CD4-positive, alpha-beta T cell treated with Interleukin-2 at 100 ng/mL for 4 hours (primary cell): ENCODE measurements at places on chromosomes 6 and 20.

- DNase-seq, result peak; percentile 76
These were observed 105.4 kb downstream of the PERP start for GRCh38 chr6:138001750-138002349.

DNA sequence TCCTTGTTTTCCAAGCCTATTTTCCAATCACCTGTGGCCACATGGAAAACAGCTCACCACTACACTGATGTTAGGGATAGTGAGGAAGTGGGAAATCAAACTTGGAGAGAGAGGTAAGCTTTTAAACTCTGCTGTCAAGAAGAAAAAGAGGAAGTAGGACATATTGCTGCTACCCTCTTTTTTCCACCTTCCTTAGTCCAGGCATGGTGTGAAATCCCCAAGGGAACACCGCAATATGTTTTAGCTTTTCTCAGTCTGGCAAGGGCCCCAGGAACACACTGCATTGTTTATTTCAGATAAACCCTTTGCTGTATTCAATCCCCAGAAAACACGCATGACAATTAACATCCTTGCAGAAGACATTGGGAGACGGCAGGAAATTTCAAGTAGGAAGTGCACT, 61.3 kb downstream of the HS3ST5 start:
- no peak for DNase-seq

DNA sequence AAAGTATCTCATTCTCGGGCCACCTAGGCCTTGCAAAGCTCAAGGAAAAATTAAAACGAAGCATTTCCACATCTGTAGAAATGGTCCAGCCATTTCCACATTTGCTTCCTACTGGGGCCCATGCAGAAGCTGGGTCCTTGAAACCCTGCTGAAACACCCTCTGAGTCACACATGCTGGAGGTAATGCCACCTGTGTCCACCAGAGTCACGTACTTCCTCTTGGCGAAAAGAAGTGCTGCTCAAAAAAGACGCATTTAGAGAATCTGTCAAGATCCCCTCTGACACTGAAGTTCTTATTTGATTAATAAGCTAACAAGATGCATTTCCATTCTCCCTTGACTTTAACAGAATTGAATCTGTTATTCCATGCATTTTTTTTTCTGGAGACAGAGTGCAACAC, 423.2 kb downstream of the PREX1 start:
- no peak for DNase-seq

DNA sequence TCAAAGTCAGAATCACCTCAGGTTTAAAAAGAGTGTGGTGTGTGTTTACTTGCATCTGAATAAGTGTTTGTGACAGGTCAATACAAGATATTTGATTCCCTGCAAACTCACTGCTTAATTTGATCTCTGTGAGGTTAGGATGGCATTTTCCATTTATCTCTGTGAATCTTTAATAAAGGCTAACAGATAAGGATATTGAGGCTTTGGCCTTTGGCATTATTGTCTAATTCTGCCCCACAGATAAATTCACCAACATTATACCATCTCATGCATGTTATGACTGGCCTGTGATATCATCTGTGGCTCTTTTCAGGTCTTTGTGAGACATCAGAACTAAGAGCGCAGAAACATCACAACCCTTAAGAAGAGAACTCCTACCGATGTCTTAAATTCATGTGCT, 84.7 kb downstream of the TRMT6 start:
- no peak for DNase-seq

DNA sequence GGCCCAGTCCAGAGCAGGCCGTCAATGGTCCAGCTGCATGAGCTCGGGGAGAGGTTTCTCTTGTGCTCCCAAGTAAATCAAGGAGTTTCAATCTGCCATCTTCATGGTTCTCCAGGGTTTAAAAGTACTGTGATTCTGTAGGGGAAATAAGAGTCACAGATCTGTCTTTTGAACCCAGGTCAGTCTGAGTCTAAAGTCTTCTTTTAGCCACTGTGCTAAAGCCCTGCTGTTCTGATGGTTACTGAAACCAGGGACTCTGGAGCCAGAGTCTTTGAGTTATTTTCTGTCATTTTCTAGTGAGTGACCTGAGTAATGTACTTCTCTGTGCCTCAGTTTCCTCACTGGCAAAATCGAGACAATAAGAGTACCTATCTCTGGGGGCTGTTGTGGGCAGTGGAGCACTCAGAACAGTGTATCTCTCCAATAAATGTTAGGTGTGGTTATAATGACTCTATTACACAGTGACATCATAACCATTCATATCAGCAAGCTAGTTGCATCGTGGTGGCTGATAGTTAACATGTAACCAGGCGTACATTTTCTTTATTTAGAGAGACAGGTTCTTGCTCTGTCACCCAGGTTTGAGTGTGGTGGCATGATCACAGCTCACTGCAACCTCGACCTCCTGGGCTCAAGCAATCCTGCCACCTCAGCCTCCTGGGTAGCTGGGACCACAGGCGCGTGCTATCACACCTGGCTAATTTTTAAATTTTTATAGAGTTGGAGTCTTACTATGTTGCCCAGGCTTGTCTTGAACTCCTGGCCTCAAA, 74.6 kb upstream of the KCNG1 start:
- no peak for DNase-seq
